Left forelimb (tissue), 1 donor: ENCODE measurements at places on chromosomes 16 and 17.

GRCh38 chr17:4342535-4342934 is 23.9 kb downstream of the UBE2G1 start:
- DNase-seq, result no peak

DNA sequence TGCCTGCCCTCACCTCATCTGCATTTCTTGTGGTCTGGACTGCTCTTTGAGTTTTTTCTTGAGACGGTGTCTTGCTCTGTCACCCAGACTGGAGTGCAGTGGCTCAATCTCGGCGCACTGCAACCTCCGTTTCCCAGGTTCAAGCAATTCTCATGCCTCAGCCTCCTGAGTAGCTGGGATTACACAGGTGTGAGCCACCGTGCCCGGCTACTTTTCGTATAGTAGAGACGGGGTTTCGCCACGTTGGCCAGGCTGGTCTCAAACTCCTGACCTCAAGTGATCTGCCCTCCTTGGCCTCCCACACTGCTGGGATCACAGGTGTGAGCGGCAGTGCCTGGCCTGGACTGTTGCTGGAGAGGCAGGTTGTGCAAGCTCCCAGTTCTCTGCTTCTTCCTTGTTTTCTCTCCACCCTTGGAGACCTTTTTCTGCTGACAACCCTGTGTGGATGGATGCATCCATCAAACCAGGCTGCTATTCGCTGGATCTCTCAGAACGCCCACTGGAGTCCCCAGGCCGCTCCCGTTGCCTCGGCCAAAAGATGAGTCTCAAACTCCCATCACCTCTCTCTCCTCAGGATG is 22.7 kb upstream of the DBNDD1 start:
- no peak for DNase-seq

DNA sequence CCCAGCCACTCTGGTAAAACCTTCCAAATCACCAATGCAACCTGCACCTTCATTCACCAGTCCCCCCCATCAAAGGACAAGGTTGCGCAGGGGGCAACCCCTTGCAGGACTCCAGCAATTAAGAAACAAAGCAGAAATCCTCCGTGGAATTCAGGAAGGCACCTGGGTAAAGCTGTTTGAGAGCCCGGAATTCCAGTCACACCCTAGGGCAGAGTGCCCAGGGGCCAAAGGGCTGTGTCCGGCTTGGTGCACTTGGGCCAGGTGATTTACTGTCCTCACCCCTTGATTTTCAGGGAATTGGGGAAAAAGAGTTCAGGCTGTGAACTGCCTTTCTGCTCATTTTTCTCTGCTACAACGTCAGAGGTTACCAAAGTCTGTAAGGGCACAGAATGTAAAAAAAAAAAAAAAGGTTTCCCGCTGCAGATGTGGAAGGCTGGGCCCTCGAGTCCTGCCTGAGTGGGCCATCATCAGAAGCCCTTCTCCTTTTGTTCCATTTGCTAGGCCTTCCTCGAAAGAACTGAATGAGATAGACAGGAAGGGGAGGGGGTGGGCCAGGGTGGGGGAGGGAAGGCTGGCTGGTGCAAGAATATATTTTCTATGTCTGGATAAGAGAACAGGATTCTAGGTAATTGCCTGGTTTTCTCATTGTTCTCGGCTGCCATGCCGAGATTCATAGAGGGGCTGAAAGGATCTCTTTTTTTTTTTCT is 266.5 kb upstream of the PSMD7 start:
- no peak for DNase-seq

GRCh38 chr17:1997289-1997926 is 27.7 kb downstream of the RTN4RL1 start:
- no peak for DNase-seq

- no peak for DNase-seq
Measured at GRCh38 chr17:64357191-64357981, 33.3 kb downstream of the PECAM1 start.

- no peak for DNase-seq
Measured at GRCh38 chr17:72236980-72237633, 116.3 kb downstream of the SOX9 start.

DNA sequence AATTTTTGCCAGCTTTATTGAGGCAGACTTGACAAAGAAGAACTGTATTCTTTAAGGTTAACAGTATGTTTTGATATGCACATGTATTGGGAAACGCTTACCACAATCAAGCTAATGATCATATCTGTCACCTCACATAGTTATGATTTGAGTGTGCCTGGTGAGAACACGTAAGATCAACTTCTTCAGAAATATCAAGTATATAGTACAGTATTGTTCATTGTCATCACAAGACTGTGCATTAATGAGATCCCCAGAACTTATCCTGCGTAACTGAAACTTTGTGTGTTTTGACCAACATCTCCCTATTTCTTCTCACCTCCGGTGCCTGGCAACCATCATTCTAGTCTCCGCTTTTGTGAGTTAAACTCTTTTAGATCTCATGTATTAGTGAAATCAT is 756.4 kb upstream of the EEF2KMT start:
- no peak for DNase-seq

DNA sequence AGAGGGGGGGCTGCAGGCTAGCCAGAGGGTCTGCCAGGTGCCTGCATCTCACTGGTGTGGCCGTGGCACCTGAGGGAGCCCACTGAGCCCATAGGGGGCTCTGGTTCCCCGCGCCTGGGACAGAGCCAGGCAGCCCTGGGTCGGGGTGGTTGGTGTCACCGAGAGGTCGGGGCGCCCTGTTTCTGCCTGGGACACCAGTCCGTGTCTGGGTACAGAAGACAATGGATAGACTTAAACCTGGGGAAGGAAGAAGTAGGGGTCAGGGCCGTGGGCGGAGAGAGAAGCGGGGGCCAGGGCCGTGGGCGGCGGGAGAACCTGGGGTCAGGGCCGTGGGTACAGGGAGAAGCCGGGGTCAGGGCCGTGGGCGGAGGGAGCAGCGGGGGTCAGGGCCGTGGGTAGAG is 3.0 kb downstream of the RFNG start:
- DNase-seq, result no peak

DNA sequence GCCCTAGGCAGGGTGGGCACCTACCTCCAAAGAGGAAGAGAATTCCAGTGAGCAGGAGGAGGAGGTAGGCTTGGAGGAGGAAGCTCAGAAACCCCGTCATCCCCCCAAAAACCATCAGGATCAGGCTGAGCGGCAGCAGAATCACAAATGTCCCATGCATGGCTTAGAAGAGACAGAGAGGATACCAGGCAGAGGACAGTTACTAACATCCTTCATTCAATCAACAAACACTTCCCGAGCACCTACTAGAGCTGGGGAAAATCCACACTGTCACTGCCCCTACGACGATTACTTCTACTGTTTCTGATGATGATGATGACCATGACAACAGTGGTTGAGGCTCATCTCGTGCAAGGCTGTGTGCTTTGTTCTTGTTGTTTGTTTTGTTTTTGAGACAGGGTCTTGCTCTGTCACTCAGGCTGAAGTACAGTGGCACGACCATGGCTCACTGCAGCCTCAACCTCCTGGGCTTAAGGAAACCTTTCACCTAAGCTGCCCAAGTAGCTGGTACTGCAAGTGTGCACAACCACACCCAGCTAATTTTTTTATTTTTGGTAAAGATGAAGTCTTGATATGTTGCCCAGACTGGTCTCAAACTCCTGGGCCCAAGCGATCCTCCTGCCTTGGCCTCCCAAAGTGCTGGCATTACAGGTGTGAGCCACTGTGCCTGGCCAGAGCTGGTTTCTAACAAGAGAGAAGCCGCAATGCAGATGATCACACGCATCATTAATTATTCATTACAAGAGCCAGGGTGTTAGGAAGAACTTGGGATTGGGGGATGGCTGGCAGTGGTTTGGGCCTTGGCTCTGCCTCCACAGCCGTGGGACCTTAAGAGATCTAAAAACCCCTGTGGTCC is 18.0 kb downstream of the TMEM114 start:
- DNase-seq, result no peak

GRCh38 chr17:2647957-2648356 is 54.5 kb downstream of the PAFAH1B1 start:
- DNase-seq, result no peak

GRCh38 chr17:29592850-29593551 is at the start of gene ANKRD13B:
ANKRD13B (plus strand) TSS chr17:29593132; CDS start chr17:29593622, 490 bp downstream.
- no peak for DNase-seq

DNA sequence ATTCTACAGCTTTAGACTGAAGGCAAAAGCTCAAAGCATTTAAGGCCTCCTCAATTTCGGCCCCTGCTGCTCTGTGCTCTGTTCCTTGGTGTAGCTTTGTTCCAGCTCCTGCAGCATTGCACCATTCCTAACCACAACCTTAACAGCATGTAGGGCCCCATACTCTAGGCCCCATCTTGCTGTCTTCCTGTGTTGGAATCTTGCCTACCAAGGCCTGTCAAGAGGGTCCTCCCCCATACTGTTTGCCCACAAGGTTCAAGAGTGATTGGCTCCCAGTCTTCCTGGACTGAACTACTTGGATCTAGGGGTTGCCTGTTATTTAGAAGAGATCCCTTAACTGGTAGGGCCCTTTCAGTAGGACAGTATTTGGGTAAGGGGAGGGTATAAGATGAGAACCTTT is 26.8 kb downstream of the TRPV2 start:
- DNase-seq, result no peak

DNA sequence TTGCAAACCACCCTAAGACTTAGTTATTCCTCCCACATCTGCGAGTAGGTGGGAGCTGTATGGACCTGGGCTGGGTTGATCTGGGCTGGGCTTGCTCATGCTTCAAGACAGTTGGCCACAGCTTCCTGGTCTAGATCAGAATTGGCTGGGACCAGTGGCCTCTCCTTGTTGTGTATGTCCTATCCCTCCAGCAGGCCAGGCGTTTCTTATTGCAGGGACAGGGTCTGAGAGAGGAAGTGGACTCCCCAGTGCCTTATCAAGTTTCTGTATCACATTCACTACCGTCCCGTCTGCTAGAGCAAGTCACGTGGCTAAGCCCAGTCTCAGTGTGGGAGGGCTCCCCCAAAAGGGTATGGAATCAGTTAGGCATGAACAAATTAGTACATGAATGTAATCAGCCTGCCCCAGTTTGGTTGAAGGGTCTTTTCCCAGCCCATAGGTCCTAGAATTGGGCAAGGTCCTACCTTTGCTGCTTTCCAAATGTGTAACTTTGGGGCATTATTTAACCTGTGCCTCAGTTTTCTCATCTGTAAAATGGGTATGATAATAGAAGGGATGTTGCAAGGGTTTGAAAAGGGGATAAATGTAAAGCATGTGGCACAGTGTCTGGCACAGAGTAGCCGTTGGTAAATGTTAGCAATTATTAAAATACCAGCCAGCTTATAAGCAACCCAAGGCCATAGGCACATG is 36.0 kb downstream of the NKD1 start:
- DNase-seq, result no peak

DNA sequence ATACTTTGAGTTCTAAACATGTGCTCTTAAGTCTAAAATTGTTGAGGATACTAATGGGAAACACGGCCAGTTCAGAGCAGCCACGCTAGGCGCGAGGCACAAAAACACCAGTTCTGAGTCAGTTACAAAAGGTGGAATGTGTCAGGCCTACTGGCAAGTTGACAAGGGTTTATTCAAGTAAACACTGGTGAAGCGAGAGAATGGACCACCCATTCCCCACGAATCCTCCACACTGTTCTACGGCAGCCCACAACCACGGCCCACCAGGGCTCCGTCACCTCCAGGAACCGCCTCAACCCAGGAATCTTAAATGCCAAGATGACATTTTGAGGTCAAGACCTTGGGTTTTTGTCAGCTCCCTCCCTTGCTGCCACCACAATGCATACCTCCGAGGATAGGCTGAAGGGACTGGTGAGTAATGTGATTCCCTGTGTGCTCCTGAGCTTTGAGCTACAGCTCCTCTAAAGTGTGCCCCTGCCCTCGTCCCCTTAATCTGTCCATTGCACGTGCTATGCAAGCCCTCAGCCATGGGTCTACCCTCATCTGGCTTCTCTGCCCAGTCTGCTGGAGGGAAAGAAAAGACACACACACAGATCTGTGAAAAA is 28.5 kb upstream of the TRAP1 start:
- no peak for DNase-seq

GRCh38 chr17:28008513-28008912 is 34.0 kb upstream of the NLK start:
- DNase-seq, result no peak

GRCh38 chr17:4483012-4483840 is 15.5 kb upstream of the SPNS2 start:
- no peak for DNase-seq

- DNase-seq, result no peak
Measured at GRCh38 chr17:51640108-51640622, 379.8 kb downstream of the UTP18 start.

GRCh38 chr16:49701065-49701685 is 154.7 kb downstream of the ZNF423 start:
- no peak for DNase-seq

DNA sequence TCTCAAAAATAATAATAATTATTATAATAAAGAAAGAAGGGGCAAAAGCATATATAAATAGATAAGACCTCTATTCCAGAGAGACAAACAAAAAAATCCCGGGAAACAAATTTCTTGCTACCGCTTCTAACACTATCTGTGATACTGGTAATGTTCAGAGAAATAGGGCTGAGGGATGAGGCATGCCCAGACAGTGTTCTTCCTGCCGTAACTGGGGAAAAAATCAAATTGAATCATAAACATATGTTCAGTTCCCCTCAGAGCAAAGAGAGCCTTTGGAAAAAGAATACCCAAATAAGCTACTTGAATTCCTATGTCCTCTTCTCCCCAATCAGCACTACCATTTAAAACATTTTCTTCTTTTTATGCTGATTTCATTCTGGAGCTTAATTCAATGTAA is 688.0 kb downstream of the KCNJ2 start:
- DNase-seq, result no peak

DNA sequence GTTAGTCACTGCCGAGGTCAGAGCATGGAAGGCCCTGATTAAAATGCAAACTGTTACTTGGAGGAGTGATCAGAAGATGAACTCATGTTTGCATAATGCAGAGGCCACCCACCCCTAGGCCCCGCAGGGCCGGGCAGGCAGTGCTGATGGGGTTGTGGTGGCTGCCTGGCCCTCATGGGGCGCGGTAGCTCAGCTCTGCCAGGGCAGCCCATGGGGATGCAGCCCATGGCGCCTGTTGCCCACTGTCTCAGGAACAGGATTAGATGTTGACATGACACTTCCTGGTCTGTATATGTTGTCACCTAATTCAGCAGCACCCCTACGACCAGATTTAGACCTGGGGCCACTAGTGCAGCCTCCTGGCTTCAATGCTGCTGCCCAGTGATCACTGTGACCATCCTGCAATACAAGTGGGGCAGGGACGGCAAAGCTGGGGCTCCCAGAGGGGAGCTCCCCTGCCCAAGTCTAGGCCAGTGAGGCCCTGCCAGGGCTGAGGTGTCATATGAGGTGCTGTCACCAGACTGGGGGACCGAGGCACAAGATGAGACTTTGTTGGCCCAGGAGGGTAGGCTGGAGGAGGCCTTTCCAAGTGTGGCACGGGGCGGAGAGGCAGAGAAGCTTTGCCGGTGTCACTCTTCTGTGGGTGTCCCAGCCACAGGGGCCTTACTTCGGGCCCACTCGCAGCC is 49.1 kb downstream of the RAI1 start:
- DNase-seq, result no peak

DNA sequence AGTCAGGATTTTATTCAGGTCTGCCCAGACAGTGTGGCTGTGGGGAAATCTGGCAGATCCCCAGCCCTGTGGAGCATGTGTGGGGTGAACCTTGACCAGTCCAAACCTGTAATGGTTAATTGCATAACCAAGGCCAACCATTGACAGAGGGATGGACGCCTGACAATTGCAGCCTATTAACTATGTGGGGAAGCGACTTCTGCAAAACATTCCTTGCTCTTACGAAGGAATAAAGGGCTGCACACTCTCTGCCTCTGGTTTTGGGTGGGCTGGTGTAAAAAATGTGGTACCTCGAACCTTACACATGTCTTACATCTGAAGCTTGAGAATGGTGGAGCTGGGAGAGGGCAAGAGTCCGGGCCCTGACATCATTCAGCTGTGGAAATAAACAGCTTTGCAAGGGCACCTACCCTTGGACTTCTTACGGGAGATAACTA is 35.8 kb downstream of the MAF start:
- DNase-seq, result no peak
